ENCODE measurements at places on chromosomes 1 and 21.

DNA sequence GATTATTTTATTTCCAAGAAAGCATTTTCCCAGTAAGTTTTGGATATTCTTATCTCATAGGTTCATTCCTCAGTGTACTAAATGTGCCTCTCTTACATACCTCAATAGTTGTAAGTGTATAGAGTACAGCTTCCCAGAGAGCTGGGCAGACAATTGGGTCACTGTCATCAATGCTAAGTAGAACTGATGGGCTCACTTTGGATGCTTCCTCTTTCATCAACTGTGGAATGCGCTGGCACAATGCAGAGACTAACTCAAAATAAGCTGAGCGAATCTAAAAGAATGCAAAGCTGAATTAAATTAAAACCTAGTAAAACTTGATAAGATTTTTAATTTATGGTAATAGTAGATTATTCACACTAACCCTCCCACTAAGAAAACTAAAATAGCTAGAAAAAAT lies 21.5 kb downstream of the LTN1 start:
- DNase-seq: no peak

DNA sequence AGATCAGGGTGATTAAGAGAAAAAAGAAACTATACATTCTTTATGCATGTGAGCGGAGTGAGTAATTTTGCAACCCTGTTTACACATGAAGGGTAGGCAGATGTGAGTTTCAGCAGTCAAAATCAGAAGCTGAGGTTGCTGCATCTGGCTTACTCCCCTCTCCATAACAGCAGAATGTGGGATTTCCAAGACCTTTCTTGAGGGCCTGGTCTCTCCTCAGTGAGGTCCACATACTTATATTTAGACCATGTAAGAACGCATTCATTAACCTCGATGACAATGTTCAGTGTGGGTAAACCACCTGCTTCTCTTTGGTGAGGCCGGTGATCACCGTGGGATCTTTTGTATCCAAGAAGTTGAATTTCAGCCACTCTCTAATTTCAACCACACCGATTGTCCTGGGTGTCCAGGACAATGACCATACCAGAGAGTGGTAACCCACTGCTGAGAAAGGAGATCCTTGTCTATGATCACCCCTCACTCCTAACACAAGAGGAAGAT lies 18.7 kb upstream of the RAP1A start:
- no peak for DNase-seq

- no peak for DNase-seq
These were observed 21.9 kb upstream of the ARF1 start for GRCh38 chr1:228060458-228061190.

- no peak for DNase-seq
These were observed 8.7 kb downstream of the SZRD1 start for GRCh38 chr1:16375521-16376340.

DNA sequence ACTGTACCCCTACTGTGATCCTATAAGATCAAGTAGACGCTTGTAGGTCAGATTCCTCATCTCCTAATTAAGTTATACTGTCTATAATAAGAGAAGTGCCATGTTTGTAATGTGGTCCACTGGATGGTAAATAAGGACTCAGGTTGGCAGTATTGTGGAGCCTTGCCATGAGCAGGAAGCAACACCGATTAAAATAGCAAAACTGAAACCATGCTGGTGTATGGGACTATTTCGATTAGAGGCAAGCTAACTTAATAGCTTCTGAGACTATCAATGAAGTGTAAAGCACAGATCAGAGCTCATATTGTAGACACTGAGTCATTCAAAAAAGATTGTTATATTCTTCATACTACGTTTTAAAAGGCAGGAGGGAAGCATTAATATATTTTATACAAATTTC lies 348.8 kb downstream of the HHAT start:
- DNase-seq: no peak

GRCh38 chr1:116365353-116365780 lies 7.7 kb upstream of the ATP1A1 start:
- no peak for DNase-seq

DNA sequence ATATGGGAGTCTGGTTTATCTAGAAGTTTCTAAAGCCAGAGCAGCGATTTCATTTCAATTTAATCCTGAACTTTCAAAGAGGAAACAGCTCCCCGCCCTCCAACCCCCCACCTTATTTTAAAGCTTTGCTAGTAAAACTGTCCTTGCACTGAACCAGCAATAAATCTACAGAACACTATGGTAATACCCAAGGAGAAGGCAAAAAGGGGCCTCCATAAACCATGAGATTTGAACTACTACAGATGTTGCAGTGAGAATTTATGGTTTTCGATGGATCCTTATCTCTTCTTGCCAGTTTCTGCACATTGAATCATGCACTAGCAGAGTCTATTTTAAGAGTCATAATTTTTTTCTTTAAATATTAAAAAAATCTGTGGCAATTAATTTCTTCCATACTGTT lies 64.8 kb upstream of the BEND5 start:
- DNase-seq: no peak

DNA sequence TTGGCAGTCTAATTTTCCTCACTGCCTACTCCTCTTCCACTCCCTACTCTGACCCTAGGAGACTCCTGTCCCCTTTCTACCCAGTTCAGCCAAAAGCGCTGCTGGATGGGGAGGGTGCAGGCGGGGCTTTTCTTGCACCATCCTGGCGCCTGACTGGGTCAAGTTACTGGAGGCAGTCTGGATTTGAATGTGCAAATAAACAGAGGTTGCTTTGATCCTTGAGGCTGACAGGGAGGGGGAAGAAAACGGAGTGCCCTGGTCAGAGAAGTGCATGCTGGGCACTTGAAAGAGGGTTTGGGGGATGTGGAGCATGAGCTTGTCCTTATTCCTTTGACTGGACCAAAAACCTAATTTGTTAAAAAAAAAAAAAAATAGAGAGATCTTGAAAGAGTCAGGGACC lies 76.8 kb upstream of the SOX13 start:
- peak; percentile 69 for DNase-seq

DNA sequence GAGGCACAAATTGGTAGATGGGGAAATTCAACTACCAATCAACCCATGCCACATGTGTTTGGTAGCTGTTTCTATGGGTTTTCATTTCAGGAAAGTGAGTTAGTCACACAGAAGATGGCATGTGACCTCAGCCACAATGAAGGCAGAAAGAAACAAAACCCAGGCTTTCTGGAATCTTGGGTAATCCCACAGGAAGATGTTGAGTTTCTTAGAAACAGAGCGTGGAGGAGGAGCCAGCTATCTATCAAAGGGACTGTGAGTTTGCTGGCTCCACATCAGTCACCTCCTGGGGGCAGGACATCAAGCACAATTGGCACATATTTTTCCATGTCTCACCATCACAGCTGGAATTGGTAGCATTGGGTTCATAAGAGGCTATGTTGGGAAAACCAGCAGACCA lies 188.9 kb upstream of the PLXNA2 start:
- DNase-seq: no peak

DNA sequence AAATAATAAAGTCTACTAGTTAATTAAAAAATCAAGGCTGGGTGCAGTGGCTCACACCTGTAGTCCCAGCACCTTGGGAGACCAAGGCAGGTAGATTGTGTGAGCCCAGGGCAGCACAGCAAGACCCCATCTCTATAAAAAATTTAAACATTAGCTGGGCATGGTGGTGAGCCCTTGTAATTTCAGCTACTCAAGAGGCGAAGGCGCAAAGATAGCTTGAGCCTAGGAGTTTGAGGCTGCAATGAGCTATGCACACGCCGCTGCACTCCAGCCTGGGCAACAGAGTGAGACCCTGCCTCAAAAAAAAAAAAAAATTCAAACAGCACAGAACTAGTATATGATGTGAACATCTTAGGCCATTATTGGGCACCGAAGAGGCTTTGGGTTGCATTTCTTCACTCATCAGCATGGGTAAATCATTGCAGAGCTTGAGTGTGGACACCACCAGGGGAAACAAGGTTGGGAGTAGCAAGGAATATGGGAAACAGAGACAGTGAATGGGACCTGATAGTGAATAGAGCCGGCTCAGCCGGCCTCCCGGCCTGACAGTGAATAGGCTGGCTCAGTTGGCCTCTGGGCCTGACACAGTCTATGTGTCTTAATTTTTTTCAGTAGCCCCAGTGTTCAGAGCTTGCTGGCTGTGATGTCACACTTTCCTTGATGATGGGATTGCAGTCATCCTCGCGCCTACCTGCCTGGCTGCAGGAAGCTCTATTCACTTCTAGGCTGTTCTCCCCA lies 89.1 kb upstream of the ERRFI1 start:
- DNase-seq: no peak

DNA sequence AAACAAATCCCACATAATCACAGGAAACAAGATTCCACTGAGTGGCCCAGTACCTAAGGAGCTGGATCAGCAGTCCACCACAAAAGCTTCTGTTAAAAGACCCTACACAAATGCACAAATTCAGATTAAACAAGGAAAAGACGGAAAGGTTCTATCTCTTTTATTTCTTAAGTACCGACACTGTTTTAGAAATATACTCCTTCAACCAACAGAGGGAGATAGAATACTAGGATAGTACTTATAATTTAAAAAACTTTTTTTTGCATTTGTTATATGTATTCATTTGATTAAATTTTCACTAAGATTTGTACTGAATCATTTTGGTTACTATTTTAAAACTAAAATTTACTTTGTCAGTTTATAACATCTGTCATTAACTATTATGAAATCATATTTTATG lies 12.5 kb downstream of the CDC7 start:
- no peak for DNase-seq

- no peak for DNase-seq
These were observed 25.0 kb downstream of the RLF start for GRCh38 chr1:40185951-40186864.

- no peak for DNase-seq
These were observed 806 bp upstream of the AADACL4 start for GRCh38 chr1:12643079-12643478.

DNA sequence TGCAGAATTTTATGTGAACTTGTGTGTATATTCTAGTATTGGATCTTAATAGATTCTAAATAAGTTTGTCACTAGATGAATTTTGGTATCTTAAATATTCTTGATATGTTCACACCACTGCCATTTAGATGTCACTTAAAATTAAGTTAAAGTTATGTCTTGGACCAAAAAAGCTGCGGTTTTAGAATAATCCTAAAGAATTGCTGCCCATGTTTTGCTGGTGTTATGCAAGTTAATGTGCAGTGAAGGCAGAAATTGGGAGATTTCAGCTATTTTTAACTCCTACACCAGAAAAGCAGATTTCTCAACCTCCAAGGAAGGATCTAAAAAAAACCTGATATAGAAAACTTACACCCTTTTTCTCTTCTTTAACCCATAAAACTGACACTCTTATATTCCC lies 757 bp downstream of the ACADM start:
- no peak for DNase-seq

- DNase-seq: no peak
These were observed 42.0 kb downstream of the FCRL3 start for GRCh38 chr1:157658571-157658970.

DNA sequence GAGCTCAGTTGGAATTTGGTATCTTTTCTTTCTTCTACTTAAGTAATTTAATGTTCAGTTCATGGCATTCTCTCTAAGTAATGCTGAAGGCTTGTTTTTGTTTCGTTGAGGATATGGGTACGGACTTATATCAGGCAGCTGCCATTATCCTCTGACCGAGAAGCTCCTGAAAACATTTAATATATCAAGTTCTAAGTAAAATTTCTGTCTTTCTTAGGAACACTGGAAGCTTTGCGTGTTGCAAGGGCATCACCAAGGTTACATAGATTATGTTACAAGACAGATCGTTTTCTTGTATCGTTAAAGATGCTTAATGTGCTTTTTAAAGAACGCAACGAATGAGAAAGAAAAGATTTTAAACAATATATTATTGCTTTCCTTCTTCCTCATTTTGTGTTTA lies 1.0 kb upstream of the GALNT2 start:
- no peak for DNase-seq

- DNase-seq: no peak
These were observed 857 bp downstream of the GPX7 start for GRCh38 chr1:52602856-52603600.

- no peak for DNase-seq
These were observed 198.9 kb downstream of the LRRC7 start for GRCh38 chr1:69766431-69767180.

- no peak for DNase-seq
These were observed 419.9 kb downstream of the PTPRU start for GRCh38 chr1:29655945-29656850.

DNA sequence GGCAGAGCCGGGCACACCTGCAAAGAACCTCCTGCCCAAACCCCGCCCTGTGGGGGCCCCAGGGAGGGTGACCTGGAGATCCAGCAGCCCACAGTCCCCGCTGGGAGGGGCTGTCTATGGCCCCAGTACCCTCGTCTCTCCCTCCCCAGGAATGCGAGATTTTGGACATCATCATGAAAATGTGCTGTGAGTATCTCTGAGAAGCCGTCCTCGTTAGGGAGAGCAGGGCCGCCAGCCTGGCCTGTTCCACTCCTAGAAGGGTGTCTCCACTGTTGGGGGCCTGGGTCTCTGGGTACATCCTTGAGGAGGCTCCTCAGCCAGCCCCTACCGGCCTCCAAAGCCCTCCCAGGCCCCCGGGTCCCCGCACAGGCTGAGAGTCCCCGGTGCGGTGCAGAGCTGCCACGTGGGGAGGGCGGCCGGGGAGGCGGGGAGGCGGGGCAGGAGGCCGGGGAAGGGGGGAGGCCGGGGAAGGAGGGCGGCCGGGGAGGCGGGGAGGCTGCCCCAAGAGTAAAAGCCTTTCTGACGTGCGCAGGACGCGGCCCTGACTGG lies 18.7 kb downstream of the COL6A1 start:
- no peak for DNase-seq

GRCh38 chr1:234531151-234531635 lies 52.2 kb upstream of the TARBP1 start:
- no peak for DNase-seq

DNA sequence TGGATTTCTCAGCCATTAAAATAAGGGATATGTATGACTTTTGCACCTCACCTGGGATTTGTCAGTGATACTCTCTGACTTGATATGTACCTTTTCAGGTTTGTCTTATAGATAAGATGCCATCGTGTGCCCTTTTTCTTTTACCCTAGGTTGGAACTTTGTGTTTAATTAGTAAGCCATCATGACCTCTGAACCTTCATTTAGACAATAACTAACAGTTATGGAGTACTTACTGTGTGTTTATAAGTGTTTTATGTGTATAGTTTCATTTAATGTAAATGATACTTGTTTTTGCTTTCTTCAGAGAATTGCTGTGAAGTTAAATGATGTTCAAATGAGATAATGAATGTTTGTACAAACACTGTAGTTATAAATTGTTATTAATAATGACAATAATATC lies 14.4 kb downstream of the HS2ST1 start:
- no peak for DNase-seq

- DNase-seq: no peak
These were observed 18.8 kb downstream of the KIF21B start for GRCh38 chr1:201004732-201005131.

- DNase-seq: no peak
These were observed 8.8 kb downstream of the KLHDC7A start for GRCh38 chr1:18489417-18490143.

GRCh38 chr21:7951854-7952519 lies 2569.4 kb upstream of the TPTE start:
- DNase-seq: no peak

GRCh38 chr1:226624526-226624925 lies 76.0 kb downstream of the STUM start:
- no peak for DNase-seq

GRCh38 chr21:37427221-37427620 lies 60.6 kb downstream of the DYRK1A start:
- DNase-seq: no peak

- no peak for DNase-seq
These were observed 71.4 kb downstream of the KIF26B start for GRCh38 chr1:245226203-245226499.

Data from NCI-H1930 (cell line).